ENCODE measurements at places on chromosomes 3 and 15.

DNA sequence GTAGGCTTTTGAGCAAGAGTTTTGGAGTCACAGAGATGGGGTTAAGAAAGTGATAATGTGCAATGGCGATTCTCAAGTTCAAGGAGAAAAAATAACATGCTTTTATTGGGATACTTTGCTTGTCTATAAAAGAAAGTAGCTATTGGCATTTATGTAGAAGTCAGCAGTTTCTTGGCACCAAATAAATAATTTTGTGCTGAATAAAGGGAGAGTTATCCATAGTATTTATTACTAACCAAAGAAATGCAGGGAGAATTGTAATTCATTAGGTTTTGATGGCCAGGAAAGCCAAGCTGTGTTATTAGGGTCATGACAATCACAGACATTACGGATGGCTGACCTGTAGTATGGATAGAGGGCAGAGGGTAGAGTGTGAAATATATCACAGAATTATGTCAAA, 33.1 kb downstream of the BTD start:
- no peak for DNase-seq

GRCh38 chr15:70053001-70053715, 44.6 kb downstream of the TLE3 start:
- DNase-seq, result no peak

GRCh38 chr3:141790171-141790570, 27.0 kb downstream of the GRK7 start:
- DNase-seq, result no peak

GRCh38 chr3:23017801-23018200, 185.3 kb upstream of the UBE2E2 start:
- DNase-seq, result no peak

DNA sequence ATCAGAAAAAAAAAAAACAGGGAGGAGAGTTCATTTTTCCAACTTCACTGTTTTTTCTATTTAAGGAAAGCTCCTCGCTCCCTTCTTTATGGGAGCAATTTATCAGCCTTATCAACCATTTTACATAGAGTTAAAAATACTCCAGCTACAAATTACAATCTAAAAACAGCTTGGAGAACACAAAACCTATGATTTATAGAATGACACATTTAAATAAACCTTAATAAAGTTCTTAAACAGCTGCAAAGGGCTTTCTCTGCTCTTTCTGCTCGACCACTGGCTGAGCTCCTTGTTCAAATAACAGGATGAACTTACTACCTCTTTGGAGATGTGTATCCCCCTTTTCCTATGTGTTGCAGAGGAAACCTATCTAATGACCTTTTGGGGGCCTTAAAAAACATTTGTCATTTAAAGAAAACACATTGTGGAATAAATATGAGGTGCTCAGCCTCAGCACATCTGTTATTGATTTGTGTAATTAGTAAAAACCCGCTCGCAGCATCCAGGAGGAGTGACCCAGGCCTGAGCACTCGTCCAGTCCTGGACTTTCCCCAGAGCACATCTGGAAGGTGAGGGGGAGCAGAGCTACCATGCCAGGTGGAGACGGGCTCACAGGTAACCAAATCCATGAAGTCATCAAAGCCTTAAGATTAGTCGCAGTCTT, 231.2 kb downstream of the ATP8B4 start:
- no peak for DNase-seq

GRCh38 chr3:46915297-46915822, 37.8 kb downstream of the PTH1R start:
- no peak for DNase-seq

All from bone marrow (tissue), 2 donors.